ENCODE measurements at places on chromosomes 2 and 18. TPM values are rescaled to one million over a fixed set of nuclear protein-coding genes. Genes with fewer than 3 reads are reported as not detected.

GRCh38 chr2:60046529-60046928, 506.9 kb downstream of the BCL11A start:
- no peaks in the 10 kb centered on the region for H3K27me3 ChIP-seq
- no peaks in the 10 kb centered on the region for H3K36me3 ChIP-seq
- DNase-seq: no peak
- no peak overlapping the region for H3K27ac ChIP-seq
- H3K4me1 ChIP-seq: no peaks in the 10 kb centered on the region

D2HGDH gene
- 22.2 TPM for total RNA-seq

CNGA3 gene
- under 0.01 TPM for total RNA-seq

DNA sequence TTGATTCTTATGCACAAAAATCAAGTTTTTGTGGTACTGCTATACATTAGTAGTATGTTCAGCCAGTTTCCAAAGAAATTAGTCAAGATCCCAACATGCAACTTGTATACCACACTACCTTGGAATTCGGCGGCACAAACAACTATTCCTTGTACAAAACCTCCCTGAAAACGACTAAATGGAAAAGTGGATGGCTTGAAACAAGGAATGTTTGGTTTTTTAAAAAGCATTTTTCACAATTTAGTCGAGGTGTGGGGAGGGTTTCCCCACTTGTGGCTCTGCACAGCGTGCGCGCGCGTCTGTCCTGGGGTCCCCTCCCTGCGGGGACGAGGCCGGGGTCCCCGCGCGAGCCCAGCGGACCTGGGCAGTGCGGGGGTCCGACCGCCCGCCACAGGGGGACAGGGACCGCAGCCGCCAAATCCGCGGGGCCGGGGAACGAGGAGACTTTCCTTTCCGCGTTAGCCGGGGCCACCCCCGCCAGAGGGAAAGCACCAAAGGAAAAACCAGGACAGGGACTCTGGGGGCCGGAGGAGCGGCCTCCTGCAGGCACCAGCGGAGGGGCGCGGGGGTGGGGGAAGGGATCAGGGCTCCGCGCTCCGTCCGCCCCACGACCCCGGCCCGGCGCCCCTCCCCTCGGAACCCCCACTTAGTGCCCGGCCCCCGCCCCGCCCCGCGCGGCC, 534 bp upstream of the SOCS6 start:
- peak overlapping the region; percentile 73 for H3K4me3 ChIP-seq
- peak; percentile 53 for DNase-seq
- peaks cover 7% of the 10 kb centered on the region for H3K4me1 ChIP-seq
- no peaks in the 10 kb centered on the region for H3K27me3 ChIP-seq
- H3K27ac ChIP-seq: peak overlapping the region; percentile 95

- H3K27ac ChIP-seq: no peak overlapping the region
- H3K4me3 ChIP-seq: no peak overlapping the region
- no peaks in the 10 kb centered on the region for H3K27me3 ChIP-seq
- no peak for DNase-seq
- peaks cover 18% of the 10 kb centered on the region for H3K36me3 ChIP-seq
Observed at GRCh38 chr2:38747007-38747424, 4.1 kb downstream of the SRSF7 start.

DNA sequence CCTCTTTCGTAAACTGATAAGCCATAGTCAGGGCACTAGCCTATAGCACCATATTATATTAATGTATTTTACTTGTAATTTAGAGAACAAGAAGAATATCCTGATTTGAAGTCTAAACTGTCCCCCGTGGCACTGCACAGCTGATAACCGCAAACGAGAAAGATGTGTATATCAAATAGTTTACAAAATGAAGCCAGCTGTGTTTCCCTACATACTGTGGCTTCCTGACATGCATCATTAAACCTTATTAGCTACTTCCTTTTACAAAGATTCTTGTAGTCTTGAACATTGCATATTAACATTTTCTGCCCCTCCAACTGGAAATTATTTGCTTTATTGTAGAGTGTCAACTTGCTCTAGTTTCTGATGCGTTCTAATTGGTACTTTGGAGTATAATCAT, 153.5 kb upstream of the NFATC1 start:
- H3K27me3 ChIP-seq: no peaks in the 10 kb centered on the region
- no peak for DNase-seq
- no peaks in the 10 kb centered on the region for H3K4me1 ChIP-seq
- H3K27ac ChIP-seq: no peak overlapping the region
- no peaks in the 10 kb centered on the region for H3K36me3 ChIP-seq

DNA sequence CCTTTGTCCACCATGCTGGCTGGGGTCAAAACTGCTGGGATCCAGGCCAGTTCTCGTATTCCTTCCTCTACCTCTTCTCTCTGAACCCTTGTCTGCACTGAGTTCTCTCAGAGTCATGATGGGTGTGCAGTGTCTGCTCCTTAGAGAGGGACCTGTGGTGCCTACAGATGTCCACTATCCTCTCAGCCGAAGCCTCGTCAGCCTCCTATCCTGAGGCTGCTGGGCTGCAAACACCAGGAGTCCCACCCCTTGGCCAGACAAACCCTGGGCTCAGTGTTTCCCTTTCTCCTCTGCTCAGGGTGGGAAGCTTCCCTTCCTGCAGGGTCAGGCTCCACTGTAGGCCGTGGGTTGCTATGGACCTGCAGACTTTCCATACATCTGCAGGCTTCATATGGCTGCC, 2.3 kb downstream of the INPP5D start:
- H3K27ac ChIP-seq: no peak overlapping the region
- H3K4me1 ChIP-seq: no peaks in the 10 kb centered on the region
- DNase-seq: no peak
- H3K36me3 ChIP-seq: no peaks in the 10 kb centered on the region

UGT1A10 gene
- total RNA-seq: not detected

DNA sequence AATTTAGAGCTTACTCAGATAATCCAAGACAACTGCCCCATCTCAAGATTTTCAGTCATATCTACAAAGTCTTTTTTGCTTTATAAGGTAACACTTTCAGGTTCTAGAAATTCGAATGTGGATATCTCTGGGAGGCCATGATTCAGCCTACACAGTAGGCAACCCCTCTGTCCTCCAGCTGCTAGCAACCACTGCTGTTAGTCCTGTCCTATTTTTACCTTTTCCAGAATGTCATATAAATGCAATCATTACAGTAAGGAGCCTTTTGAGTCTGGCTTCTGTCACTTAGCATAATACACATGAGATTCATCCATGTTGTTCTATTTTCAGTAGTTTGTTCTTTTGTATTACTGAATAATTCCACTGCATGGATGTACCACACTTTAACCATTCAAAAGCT, 28.5 kb upstream of the MARCHF7 start:
- H3K27me3 ChIP-seq: no peaks in the 10 kb centered on the region
- no peak overlapping the region for H3K27ac ChIP-seq
- no peak overlapping the region for H3K4me3 ChIP-seq
- no peak for DNase-seq

Measured in breast epithelium (tissue), 4 donors.